Natural killer cell (primary cell): ENCODE measurements at places on chromosomes 4 and X.

DNA sequence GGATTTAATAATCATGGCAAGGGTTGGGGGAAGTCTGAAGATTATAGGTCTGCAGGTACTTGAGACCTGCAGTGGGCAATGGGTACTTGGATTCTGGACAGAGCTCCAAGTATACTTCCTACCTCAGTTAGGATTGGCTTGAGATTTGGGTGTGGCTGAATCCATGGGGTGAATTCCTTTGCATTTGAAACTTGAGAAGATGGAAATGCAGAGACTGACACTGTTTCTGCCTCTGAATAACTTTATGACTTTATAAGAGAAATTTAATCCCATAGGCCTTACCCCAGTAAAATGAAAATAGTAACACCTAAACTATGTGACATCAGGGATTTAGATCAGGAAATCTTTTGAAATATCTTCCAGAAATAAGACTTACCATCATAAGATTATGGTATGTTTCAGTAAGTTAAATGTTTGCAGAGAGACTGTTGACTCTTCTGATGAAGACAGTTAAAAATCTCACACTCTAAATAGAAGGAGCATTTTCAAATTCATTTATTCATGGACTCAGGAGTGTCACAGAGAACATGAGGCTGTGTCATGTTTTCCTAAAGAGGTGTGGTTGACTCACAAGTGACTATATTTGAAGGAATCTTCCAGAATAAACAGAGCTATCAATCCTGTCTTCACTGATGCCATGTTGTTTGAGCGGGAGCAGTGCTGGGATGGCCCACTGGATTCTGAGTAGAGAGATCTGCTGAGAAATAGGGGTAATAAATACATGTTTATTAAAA, 513.5 kb upstream of the NR3C2 start:
- DNase-seq, result no peak

DNA sequence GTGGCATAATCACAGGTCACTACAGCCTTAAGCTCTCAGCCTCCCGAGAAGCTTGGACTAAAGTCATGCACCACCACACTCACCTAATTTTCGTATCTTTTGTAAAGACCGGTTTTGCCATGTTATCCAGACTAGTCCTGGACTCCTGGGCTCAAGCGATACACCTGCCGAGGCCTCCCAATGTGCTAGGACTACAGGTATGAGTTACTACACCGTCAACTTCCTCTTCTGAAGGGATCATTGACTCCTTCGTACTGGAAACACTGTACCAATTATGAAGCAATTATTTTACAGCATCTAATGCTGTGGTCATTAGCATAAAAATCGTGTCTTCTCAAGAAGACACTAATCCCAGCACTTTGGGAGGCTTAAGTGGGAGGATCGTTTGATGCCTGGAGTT, 35.2 kb downstream of the PDS5A start:
- no peak for DNase-seq

DNA sequence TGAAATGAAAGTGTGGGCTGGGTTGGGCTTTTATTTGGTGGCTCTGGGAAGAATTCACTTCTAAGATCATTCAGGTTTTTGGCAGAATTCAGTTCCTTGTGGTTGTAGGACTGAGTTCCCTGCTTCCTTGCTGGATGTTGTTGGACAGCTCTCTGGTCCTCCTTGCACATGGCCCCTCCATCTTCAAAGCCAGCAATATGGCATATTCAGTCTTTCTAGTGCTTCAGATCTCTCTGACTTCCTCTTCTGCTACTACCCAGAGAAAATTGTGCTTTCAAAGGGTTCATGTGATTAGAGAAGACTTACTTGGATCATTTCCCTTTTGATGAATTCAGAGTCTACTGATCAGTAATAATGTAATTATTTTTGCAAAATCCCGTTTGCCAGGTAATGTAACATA, 12.8 kb upstream of the IGFBP7 start:
- no peak for DNase-seq

GRCh38 chrX:10031746-10032145, 64.6 kb downstream of the CLDN34 start:
- DNase-seq, result no peak

- no peak for DNase-seq
Measured at GRCh38 chrX:38103857-38104812, 97.8 kb downstream of the SYTL5 start.

- DNase-seq, result no peak
Measured at GRCh38 chrX:48676893-48677270, 6.7 kb upstream of the WAS start.

- no peak for DNase-seq
Measured at GRCh38 chr4:58587856-58588255, 1477.7 kb upstream of the IGFBP7 start.

- DNase-seq, result no peak
Measured at GRCh38 chrX:4588056-4588455, 874.6 kb upstream of the PRKX start.

- DNase-seq, result no peak
Measured at GRCh38 chr4:184298254-184298653, 80.6 kb upstream of the ENPP6 start.

DNA sequence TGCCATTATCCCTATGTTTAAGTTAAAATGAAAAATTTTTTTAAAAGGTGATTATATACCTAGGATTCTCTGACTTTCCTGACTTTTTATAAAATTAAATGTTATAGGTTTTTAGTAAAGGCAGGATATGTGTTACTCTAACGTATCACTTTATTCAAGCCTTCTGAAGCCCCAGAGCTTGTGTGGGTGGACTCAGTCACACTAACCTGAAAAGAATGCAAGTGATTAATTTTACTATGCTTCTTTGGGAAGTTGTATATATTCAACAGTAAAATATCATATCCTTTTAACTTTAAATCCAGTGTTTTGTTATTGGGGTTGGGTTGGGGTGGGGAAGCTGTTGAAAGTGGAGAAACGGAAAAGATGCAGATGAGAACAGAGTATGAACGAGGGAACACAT, 22.8 kb downstream of the PDLIM3 start:
- no peak for DNase-seq

GRCh38 chr4:99404595-99405287, 30.4 kb downstream of the ADH7 start:
- no peak for DNase-seq

GRCh38 chrX:63764946-63765345, 20.1 kb downstream of the ARHGEF9 start:
- DNase-seq, result no peak

DNA sequence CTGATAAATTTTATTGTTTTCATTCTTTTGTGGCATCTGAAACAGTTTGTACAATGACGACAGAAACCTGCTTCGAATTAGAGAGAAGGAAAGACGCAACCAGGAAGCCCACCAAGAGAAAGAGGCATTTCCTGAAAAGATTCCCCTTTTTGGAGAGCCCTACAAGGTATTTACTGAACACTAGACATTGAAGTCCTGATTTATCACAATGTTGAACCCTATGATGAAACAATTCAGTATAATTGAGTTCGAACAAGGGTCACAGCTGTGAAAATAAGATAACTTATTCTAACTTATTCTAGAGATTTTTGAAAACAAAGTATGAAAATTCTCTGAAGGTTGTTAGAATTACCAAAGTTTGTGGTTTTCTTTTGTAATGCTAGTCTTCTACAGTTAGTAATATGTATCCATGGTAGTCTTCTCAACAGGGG, 111.3 kb downstream of the AFF1 start:
- no peak for DNase-seq

DNA sequence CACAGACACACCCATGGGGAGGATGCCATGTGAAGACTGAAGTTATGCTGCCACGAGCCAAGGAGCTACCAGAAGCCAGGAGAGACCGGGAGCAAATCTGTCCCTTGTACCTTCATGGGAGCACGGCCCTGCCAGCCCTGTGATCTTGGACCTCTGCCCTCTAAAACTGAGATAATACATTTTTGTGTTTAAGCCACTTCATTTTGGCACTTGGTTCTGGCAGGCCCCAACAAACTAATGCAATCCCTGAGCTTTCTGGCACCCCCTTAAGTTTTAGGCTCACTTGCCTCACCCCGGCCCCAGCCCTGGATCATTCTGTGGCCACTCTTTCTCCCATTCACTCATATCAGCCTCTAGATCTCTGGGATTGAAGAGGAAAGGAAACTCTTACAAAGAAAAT, 35.4 kb downstream of the SEL1L3 start:
- no peak for DNase-seq

DNA sequence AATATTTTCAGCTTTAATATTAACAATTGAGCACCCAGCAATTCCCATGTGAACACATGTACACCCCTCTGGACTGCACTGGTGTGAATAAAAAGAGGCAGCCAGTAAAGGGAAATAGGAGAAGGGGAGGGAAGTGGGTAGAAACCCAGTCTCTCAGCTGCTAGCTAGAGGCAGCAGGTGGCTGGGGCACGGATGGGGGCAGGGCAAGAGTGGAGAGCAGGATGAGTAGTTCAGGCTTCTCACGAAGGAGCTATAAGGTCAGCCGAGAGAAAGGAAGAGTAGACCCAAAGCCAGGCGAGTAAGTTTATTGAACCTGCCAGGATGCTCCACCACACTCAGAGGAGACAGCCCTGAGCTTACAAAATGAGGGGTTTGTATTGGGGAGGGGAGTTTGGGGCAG, 184.8 kb upstream of the MTMR8 start:
- DNase-seq, result no peak
